ENCODE measurements at places on chromosomes 7 and 10. TPM values are rescaled to one million over a fixed set of nuclear protein-coding genes. Genes with fewer than 3 reads are reported as not detected.

BEND7 gene
- total RNA-seq: 13.3 TPM

ITGA8 gene
- not detected for total RNA-seq

HOXA3 gene
- 32.9 TPM for total RNA-seq

ITGB8 gene
- 56.5 TPM for total RNA-seq

All from Caki2 (cell line).